Activated CD4-positive, alpha-beta T cell treated with anti-CD3 and anti-CD28 coated beads, Interleukin-2, amount 50 U/mL, for 16 hours (primary cell): ENCODE measurements at places on chromosomes 16 and 17.
A peak's percentile ranks its signal among the peaks of the same experiment; 100 is the strongest.

DNA sequence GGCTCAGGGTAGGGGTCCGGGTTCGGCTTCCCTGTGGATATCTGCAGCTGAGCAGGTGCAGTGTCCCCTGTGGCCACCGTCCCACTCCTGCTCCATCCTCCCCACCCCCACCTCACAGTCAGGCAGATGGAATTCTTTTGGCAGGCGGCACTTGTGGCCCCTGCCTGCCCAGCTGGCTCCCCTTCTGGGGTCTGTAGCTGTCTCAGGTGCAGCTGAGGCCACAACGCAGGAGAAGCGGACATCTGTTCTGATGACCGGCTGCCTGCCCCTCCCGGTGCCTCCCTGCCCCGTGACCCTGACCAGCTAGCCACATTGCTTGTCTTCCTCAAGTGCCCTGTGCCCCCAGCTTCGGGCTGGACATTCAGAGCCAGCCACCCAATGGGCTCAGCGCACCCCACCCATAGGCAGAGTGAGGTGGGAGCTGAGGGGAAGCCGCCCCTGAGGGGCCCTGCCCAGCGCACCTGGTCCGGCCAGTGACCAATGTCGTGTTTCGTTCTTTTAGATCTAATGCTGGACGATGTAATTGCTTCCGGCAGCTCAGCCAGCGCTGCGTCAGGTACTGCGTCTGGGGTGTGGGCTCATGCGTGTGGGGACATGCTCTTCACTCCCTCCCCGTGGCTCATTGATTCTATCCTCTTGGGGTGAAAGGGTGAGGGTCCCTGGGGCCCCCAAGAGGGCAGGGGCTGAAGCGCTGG is 25.2 kb upstream of the ABCC3 start:
- DNase-seq, result no peak

DNA sequence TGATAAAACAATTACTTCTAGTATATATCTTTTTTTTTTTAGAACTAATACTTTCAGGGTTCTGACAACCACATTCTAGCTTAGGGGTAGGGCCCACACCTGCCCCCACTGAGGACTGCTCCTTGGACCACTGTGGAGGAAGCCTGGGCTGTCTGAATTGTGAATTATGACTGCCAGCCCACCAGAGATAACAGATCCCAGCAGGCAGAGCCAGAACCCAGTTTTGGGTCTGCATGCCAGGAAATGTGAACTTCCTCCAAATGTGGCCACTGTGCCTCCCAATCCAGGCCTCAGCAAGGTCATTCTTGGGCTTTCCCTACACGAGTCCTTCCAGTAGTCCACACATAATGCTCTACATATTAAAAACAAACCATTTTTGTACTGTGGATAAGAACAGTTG is 15.9 kb downstream of the VEZF1 start:
- DNase-seq, result no peak

- DNase-seq, result no peak
These were observed 55.0 kb upstream of the MEAK7 start for GRCh38 chr16:84559311-84559932.

DNA sequence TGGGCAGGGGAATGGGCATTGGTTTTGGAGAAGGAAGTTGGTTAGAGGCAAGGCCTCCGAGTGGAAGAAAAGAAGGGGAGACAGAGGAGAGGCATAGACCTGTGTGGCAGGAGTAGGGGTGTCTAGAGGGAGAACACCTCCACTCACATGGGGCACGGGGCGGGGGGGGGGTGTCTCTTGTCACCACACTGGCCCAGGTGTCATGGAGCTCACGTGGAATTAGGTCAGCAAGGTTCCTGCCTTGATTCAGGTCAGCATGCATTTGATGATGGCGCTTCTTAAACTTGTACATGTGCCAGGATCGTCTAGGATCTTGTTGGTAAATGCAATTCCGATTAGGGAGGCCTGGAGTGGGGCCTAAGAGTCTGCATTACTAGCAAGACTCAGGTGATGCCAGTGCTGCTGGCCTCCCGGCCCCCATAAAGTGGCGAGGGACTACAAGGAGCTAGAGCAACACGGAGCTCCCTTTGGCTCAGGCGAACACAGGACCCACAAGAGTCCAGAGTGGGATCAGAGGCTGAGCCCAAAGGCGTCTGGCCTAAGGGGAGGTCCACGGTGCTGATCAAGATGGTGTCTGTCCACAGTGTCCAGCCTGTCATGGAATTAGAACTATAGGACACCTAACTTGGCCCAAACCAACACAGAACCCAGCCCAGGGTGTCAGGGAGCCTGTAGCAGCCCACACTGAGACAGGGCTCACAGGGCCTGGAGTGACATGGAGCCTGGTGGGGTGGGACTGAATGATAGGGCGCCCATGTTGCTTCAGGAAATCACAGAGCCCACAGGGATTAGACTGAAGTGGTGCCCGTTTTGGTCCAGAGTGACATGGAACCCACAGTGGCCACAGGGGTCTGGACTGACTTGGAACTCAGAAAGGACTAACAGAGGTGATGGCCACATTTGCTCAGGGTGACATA is 16.7 kb downstream of the EPOP start:
- DNase-seq, result no peak

GRCh38 chr16:52238710-52239109 is 308.2 kb downstream of the TOX3 start:
- no peak for DNase-seq

GRCh38 chr17:35609831-35610230 is 22.7 kb downstream of the AP2B1 start:
- DNase-seq, result no peak

- no peak for DNase-seq
These were observed 21.4 kb upstream of the C17orf113 start for GRCh38 chr17:42071810-42072209.

GRCh38 chr17:65772989-65773388 is 211.5 kb upstream of the AXIN2 start:
- no peak for DNase-seq

GRCh38 chr17:28087743-28088142 is 45.3 kb downstream of the NLK start:
- no peak for DNase-seq

GRCh38 chr16:27520982-27521673 is 28.6 kb downstream of the GTF3C1 start:
- no peak for DNase-seq

DNA sequence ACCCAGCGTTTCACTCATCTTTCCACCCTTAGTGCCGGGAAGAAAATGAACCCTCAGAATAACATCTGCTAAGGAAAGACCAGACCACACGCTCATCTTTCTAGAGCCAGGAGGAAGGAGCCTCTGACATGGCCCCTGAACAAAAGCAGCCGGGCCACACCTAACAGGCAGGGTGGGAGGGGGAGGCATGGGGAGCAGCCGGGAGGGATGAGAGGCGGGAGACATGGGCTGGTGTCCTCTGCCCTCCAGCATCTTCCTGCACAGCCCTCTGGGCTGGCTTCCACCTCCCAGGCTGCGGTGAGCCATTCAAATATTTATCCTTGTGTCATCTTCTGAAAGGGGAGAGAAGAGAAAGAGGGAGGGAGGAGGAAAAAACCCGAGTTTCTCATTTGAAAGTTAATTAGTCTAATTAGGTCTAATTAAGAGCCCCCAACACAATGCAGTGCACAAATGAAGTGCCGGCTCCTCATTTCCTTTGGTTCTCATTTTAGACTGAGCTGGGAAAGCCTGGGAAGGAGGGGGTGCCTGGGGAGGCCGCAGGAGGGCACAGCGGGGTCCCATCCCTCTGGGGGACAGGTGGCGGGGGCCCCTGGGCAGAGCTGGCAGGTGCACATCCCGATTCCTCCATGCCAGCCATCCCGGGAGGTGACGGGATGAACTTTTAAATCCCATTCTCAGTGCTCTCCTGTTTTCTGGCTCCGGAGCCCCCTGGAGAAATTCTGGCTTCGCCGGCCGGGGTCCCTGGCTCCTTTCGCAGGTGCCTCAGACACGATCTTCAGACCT is 90.5 kb downstream of the ENGASE start:
- no peak for DNase-seq

DNA sequence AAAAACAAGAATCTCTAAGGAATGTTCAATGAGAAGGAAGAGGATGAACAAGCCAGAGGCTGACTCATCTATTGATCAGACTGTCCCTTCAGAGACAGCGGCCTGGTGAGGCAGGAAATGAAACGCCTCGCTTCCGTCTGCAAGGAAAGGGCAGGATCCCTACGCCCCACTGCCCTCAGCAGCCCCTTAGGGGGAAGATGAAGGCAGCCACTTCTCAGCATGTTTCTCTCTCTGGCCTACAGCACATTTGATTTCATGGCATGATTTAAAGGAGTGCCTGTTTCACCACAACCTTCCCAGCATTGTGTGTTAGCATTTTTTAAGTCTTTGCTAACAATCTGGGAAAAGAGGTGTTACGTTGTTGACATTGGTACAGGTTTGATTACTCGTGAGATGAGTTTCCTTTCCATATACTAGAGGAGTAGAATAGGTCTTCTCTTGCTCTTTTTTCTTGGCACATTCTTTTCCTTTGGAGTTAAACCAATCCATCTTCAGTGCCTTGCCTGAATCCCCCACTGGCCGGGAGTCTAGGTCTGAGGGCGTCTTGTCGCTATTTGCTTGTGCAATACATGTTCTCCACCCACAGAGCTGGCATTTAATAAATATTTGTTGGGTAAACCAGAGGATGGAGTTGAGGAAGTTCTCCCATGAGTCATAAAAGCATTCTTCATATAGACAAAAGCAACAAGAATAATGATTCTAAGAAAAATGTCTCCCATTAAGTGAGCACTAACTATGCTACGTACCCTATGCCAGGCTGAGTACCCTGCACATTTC is 47.4 kb downstream of the RBFOX3 start:
- no peak for DNase-seq

- no peak for DNase-seq
These were observed 9.0 kb downstream of the SRR start for GRCh38 chr17:2312736-2313135.

- DNase-seq, result no peak
These were observed 262.6 kb downstream of the MAP2K6 start for GRCh38 chr17:69677130-69677529.

- DNase-seq, result no peak
These were observed 5.4 kb downstream of the NDUFAF8 start for GRCh38 chr17:81244358-81245023.

GRCh38 chr16:55566432-55567175 is at the start of gene CAPNS2:
Gene CAPNS2, plus strand, starts transcription at chr16:55566684. Its CDS starts 73 bp downstream, at chr16:55566757.
- DNase-seq, result no peak

GRCh38 chr17:39073916-39074315 is 77.5 kb downstream of the PLXDC1 start:
- DNase-seq, result no peak

DNA sequence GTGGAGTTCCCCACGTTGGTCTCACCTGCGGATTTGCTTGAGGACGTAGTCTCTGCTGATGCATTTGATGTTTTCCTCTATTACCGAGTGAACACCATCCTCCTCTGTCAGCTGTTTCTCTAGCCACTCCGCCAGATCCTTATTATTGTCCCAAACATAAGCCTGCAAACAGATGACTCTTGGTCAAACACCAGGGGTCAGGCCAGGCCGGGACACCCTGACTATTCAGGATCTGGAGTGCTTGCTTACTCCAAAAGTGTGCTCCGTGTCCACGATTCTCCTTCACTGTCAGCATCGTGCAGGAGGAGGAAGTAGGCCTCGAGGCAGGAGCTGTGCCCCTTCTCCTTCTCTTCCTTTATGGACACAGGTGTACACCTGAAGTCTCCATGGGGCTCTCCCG is 140.2 kb downstream of the AATF start:
- no peak for DNase-seq

- DNase-seq, result no peak
These were observed 471.6 kb upstream of the ERCC4 start for GRCh38 chr16:13448346-13448745.

- DNase-seq, result no peak
These were observed 53.1 kb downstream of the CMIP start for GRCh38 chr16:81497690-81498089.

DNA sequence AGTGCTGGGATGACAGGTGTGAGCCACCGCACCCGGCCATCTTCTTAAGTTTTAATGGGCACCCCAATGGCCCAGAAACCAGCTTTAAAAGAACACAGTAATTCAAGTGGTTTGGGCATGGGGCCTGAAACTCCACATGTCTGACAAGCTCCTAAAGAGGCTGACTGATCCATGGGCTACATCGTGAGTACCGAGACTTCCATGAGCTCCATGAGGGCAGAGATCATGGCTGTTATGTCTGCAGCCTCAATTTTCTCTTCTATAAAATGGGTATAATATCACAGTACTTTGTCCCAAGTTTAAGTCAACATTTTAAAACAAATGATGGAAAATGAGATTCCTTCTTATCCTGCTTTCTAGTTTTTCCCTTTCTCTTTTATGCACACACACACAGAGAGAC is 397.6 kb upstream of the MAF start:
- no peak for DNase-seq

DNA sequence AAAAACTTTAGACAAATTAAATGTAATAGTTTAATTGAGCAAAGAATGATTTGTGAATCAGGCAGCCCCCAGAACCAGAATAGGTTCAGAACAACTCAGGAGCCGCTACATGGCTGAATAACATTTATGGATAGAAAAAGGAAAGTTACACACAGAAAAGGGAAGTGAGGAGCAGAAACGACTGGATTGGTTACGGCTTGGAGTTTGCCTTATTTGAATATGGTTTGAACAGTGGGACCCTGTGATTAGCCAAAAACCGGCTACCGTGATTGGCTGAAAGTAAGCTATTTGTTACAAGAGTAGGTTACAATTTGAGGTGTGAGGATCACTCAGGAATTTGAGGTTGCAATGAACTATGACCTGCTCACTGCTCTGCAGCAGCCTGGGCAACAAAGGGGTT is 1139.8 kb downstream of the CDH11 start:
- DNase-seq, result no peak

DNA sequence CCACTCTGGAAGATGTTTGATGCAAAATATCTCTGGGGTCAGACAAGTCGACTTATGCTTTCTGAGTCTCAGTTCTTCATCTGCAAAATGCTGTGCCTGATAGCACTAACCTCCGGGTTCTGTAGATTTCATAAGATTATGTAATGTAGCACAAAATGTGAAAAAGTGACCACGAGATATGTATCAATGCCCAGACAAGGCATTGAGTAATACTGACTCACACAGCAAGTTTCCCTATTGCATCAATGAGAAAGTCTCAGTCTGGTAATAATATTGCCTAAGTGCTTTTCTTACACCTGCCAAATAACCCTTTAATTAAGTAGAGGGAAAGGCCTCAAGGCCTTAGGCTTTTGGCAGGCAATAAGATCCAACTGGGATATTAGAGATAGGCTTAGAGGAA is 41.4 kb upstream of the MMP2 start:
- DNase-seq, result peak; percentile 3

GRCh38 chr16:88978608-88979346 is 1.8 kb upstream of the CBFA2T3 start:
- DNase-seq, result no peak
